DMS79 treated with DMSO at 0.1 percent for 48 hours (cell line): ENCODE measurements at places on chromosomes 11 and 22.

GRCh38 chr11:120302001-120302805 is 22.9 kb upstream of the TLCD5 start:
- peak; percentile 83 for DNase-seq

GRCh38 chr11:131866535-131867400 is 496.4 kb downstream of the NTM start:
- no peak for DNase-seq

- DNase-seq = peak; percentile 64
Measured at GRCh38 chr22:36659762-36660509, 43.6 kb downstream of the CACNG2 start.

GRCh38 chr11:12695221-12695794 is 21.1 kb downstream of the TEAD1 start:
- DNase-seq = no peak

DNA sequence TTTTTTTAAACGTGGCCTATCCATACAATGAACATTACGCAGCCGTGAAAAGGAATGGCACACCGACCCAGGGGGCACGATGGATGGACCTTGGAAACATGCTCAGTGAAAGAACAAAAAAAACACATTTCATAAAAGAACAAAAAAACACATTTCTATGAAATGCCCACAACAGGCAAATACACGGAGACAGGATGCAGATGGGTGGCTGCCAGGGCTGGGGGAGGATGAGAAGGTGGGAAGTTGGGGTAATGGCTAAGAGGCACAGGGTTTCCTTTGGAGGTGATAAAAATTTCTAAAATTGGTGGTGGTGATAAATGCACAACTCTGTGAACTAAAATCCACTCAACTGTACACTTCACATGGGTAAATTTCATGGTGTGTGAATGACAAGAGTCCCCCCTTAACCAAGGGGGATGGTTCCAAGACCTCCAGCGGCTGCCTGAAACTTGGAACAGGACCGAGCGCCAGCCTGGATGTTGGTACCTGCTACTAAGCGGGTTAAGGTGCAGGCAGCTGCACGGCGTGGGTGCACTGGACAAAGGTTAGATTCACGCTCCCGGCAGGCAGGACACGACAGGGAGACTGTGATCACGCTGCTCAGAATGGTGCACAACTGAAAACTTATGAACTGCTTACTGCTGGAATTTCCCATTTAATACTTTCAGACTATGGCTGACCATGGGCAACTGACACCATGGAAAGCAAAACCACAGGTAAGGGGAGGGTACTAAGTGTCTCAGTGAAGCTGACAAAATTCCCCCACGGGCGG is 16.5 kb downstream of the BRD1 start:
- DNase-seq = no peak

DNA sequence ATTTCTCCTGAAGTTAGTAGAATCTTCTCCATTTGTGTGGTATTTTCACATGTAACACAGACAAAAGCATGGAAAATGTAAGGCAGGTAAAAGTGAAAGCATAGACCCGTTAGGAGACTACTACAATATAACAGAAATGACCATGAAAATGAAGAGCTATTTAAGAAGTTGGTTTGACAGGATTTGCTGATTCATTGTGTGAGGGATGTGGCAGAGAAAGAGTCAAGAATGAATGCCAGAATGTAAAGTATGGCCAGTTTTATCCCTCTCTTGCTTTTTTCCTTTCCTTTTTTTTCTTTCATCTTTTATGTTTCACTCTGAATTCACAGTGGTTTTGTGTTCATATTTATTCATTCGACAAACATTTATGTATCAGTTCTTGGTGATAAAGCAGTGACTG is 115.9 kb downstream of the ARFGAP2 start:
- no peak for DNase-seq

DNA sequence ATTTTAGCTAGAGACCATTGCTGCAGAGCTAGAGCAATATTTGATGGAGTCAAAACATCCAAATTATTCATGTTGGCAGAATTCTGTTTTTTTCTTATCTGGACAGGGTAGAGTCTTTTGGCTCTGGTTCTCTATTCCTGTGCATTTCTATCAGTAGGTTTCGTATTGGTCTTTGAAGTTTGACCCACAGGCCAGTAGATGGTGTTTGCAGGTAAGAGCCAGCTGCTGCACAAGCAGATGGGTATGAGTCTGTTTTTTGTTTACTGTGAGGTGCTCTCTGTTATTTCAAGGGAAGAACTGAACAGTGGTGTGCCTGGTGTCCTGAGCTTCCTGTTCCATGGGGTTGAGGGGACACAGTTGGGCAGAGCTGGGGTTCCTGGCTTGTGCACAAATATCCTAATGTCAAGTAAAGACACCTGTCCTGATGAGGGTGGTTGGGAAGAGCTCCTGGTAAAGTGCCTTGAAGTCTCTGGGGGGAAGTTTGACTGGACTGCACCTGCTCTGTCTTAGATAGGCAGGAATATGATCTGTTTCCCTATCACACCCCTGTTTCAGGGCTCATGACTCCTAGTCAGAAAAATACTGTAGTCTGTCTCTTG is 34.0 kb upstream of the SLC22A25 start:
- no peak for DNase-seq

DNA sequence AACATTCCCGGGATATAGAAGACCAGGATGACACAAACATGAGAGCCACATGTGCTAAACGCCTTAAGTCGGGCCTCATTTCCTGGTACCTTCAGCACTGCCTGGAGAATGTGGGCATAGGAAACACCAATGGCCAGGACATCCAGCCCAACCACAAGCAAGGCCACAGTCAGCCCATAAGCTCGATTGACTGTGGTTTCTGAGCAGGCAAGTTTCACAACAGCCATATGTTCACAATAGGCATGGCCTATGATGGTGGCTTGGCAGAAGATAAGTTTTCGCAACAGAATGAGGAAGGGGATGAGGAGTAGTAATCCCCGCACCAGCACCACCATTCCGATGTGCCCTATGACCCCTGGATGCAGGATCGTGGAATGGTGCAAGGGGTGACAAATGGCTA is 26.9 kb upstream of the OR56A1 start:
- no peak for DNase-seq

- DNase-seq = no peak
Measured at GRCh38 chr22:45629469-45630089, 42.1 kb upstream of the ATXN10 start.

DNA sequence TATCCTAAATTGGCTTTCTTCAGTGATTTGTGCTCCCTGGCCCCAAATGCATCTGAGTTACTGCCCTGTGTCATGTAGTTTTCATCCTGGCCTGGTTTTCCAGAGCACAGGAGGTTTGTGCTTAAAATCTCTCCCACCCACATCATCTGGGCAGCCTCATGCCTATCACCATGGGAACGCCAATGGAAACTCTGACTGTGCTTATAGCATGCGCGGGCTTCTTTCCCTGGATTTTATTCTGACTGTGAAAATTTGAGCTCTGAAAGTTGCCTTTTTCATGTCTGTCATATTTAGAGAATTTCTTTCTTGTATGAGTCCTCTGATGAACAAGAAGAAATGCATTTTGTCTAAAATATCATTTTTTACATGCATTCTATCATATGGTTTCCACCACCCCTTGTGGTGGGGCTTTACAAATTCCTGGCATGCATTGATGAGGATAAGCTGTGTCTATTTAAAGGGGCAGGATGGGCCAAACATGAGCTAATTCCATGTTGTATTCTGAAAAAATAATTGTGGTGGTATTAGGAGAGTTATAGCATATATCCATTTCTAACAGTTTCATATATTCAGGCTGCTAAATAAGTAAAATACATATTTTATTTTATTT is 55.1 kb downstream of the IRAG1 start:
- DNase-seq = no peak

- no peak for DNase-seq
Measured at GRCh38 chr22:37237371-37238268, 6.4 kb downstream of the RAC2 start.

- no peak for DNase-seq
Measured at GRCh38 chr11:6611092-6611962, 689 bp downstream of the TAF10 start.

- DNase-seq = peak; percentile 26
Measured at GRCh38 chr11:133134314-133135173, 397.8 kb downstream of the OPCML start.

DNA sequence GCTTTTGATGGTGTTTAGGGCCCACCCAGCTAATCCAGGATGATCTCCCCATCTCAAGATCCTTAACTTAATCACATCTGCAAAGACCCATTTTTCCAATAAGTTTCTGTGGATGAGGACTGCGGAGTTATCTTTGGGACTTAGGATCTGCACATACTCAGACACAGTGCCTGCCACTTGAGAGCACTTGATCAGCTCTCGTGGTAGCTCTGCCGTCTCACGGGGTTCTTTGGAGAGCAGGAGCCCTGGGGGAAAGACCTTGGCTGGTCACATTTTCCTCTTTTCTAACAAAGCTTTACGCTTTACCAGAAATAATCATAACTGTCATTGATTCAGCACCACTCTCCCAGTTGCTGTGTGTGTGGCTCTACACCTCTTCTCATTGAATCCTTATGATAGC is 6.1 kb downstream of the HEPHL1 start:
- DNase-seq = peak; percentile 31

GRCh38 chr11:55572548-55572947 is 620 bp downstream of the OR4C16 start:
- DNase-seq = no peak
